ENCODE measurements at places on chromosomes 7 and 10.

DNA sequence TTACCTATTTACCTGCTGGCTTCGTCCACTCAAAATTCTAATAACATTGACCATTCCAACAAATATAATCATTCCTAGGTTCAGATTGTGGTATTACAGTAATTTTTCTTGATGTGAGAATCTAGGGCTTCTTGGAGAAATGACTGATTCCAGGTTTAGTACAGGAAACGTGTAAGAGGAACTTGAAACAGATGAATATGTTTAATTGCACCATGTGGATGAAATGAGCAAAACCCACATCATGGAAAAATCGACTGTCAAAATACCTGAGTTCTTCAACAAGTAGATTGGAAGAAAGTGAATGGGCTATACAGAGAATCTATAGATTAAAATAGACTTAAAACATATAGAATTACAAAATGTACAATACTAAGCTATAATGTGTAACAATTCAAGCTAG, 24.9 kb upstream of the OR9A4 start:
- no peak for DNase-seq

DNA sequence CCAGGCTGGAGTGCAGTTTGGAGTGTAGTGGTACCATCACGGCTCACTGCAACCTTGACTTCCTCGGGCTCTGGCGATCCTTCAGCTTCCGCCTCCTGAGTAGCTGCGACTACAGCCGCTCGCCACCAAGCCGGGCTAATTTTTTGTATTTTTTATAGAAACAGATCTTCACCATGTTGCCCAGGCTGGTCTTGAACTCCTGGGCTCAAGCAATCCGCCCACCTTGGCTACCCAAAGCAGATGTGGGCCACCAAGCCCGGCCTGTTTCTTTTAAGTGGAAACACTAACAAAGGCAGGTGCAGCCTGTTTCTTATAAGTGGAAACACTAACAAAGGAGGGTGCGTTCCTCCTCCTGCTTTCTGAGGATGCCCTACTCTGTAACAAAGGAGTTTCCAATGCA, 18.2 kb downstream of the PRF1 start:
- DNase-seq = no peak

DNA sequence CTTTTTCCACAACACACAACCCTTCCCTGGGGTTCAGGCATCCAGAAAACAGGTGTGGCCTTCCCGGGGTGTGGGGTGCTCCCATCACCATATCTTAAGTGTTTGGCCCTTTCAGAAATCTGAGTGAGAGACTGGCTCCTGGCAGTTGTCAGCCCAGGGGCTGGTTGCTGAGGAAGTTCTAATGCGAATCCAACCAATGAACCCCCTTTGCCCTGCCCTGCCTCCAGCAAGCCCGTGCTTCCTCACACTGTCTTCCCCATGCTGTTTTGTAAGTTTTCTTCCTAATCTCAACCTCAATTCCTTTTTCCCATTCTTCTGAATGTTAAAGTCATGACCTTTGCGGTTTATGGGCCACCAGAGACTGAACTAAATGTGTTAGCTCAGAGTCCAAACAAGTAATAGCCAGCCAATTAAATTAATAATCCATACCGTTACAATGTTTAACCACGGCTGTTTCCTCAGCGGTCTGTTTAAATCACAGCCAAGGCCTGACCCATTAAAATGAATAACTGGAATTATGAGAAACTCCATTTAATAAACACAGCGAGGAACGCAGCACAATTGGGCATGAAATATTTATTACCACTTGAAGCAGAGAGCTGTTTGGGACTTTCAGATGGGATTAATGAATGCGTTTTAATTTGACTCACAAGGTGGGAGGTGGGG, 90.9 kb upstream of the TCF7L2 start:
- no peak for DNase-seq

GRCh38 chr10:102219370-102219769, 6.7 kb upstream of the ELOVL3 start:
- no peak for DNase-seq

DNA sequence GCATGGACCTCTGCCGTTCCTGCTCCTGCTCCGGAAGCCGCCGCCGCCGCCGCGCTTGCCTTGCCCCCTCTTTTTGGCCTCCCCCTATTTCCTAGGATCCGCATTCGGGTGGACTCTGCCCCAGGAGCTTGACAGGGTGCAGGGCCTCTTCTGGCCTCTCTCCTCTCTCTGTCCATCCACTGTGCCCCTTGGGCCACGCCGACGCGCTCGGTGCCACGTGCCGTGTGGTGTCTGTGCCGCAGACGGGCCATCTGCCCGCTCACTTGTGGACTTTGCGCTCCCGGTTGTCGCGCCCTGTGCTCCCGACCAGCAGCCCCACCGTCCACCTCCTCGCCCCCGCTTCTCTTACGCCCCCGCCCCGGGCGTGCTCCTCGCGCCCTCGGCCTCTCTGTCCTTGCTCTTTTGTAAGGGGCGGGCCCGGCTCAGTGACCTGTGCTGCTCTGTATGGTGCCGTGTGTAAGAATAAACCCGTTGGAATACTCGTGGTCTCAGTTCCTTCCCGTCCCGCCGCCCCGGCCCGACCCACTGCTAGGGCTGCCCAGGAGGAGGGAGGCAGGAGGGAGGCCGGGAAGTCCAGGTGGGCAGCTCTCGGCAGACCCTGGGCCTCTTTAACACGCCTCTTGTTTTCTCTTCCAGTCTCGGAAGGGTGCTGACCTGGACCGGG, 37.0 kb downstream of the AGAP3 start:
- no peak for DNase-seq

GRCh38 chr7:23894892-23895569, 185.0 kb downstream of the STK31 start:
- no peak for DNase-seq

- DNase-seq = no peak
Measured at GRCh38 chr10:47063858-47064257, 152.6 kb downstream of the PTPN20 start.

- DNase-seq = no peak
Measured at GRCh38 chr7:106767078-106767477, 98.0 kb upstream of the PIK3CG start.

DNA sequence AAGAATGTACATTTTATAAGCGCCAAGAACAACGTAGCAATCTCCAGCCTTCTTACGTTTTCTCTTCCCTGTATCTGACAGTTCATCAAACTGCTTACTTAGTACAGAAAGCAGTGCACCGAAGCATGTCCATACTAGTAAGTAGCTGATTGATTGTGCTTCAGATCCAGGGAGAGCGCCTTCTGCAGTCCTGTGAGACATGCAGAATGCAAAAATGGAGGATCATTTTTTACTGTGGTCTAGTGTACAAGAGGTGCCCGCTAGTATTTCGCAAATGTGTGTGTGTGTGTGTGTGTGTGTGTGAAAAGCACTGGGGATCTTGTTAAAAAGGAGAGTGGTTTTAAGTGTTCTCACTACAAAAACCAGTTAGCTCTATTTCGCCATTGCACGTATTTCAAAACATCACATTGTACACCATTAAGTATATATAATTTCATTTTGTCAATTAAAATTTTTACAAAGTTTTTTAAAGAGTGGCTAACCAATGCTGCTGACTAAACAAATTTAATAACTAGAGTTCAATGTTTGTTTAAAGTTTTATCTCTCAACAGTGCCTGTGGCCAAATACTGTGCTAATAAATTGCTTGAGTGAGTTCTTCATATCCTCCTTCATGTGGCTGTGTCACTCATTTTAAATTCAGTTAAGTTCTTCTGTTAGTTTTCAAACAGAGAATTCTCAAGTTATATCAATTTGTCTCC, 99.6 kb downstream of the ZMYND11 start:
- no peak for DNase-seq

DNA sequence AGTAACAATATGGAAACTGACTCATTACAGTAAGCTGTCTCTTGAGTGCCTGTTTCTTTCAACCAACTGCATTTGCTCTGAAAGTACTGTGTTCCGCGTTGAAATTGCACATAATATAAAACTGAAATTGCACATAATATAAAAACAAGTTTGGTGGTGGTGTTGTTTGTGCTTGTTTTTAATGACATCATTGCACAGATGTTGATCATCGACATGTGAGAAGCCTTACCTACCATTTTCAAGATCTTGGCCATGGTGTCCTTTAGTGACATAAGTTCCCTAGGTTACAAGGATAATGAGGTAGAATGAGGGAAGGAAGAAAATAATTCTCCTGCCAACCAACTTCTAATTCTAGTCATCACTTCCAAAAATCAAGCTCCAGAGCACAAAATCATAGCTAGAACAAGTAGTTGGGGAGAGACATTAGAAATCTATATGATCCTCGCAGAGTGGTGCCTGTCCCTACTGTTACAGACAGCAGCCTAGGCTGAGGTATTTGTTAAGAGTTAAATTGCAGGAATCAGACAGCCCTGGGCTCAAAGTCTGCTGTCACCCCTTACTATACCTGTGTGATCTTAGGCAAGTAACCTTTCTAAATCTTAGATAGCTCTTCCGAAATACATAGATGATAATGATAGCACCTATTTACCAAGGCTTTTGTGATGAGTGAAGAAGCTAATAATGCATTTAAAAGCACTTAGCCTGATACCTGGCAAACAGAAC, 29.3 kb downstream of the DOCK4 start:
- DNase-seq = no peak

- DNase-seq = peak; percentile 46
Measured at GRCh38 chr10:5692461-5693358, 8.1 kb downstream of the TASOR2 start.

DNA sequence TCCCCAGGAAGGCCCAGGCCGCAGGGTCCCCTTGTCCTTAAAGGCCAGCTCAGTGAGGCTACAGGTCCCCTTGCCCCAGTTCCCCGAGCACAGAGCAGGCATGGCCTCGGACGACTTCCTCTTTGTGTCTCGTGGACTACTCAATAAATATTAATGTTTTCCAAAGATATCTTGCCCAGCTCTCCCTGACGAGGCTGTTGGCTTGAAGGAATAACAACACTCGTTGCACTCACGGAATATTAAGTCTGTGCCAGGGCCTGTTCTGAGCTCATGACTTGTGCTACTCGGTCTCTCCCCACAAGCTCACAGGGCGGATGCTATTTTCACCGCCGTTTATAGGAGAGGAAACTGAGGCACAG, 68.2 kb downstream of the CUX1 start:
- no peak for DNase-seq

DNA sequence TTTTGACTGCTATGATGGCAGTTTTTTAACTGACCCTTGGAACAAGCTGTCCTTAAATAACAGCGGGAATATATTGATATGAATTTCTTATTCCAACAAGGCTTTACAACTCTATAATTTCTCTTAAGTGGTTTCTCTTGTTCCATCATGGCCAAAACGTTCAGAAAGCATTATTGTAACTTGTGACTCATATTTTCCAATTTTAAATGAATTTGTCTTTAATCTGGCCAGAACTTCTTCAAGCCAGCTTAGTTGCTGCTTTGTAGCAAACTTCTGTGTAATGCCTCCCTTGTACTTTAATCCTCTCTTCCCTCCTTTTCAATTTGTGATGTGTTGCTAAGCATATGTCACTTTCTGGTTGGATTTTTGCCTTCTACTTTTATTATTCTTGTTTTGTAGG, 271.9 kb downstream of the KIF20B start:
- DNase-seq = no peak
